ENCODE measurements at places on chromosomes 4 and X. TPM values are rescaled to one million over a fixed set of nuclear protein-coding genes. Genes with fewer than 3 reads are reported as not detected.

The EDNRA gene
- total RNA-seq = not detected

DNA sequence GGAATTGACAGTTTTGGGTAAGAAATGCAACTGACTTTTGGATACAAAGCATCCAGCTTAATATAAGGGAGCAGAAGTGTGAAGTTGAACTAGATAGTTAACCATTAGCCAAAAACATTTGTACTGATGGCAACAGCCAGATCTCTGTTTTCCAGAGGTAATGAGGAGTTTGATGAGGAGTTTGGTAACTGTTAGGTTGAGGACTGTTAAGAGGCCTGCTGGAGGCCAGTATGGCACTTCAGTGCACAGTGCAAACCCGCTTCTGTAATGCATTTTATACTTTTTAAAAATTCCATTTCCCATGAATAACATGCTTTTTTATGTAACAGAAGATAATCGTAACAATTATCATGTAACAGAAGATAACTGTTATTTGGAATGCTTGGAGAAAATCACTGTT lies 30.0 kb downstream of the CDKL5 start:
- DNase-seq = no peak

DNA sequence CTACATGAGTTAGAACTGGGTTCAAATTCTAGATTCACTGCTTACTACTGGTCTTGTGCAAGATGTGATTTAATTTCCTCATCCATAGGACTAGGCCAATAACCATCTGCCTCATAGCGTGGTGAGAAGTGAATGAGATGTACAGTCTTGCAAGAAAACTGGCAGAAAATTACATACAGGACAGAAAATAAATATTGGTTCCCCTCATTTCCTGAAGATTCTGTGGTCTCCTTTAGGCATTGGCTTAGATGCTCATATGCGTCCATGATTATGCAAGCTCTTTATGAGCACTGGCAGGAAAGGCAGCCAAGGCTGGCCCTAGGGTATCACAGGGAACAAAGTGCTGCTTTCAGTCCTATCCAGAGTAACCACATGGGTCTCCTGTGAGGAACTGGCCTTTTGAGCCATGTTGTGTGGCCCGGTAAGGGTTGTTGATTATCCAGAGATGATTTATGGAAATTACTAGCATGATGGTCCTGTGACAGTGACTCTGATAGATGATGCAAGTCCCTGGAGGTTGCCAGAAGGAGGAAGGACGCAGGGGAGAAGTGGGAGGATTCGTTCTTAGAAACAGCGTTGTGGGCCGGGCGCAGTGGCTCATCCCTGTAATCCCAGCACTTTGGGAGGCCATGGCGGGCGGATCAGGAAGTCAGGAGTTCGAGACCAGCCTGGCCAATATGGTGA lies 9.9 kb upstream of the MOB1B start:
- DNase-seq = no peak

The ADH1A gene
- total RNA-seq = not detected

- no peak for DNase-seq
These were observed 21.3 kb downstream of the ABCG2 start for GRCh38 chr4:88137112-88137511.

The HS6ST2 gene
- total RNA-seq = 0.89 TPM

- no peak for DNase-seq
These were observed 134.1 kb upstream of the GUCY1A1 start for GRCh38 chr4:155532373-155533085.

- no peak for DNase-seq
These were observed 56.7 kb downstream of the CCKAR start for GRCh38 chr4:26433556-26433955.

The CXCL9 gene
- 13.0 TPM for total RNA-seq

The COL25A1 gene
- not detected for total RNA-seq

- DNase-seq = no peak
These were observed 11.1 kb downstream of the UBE2NL start for GRCh38 chrX:143894938-143895337.

DNA sequence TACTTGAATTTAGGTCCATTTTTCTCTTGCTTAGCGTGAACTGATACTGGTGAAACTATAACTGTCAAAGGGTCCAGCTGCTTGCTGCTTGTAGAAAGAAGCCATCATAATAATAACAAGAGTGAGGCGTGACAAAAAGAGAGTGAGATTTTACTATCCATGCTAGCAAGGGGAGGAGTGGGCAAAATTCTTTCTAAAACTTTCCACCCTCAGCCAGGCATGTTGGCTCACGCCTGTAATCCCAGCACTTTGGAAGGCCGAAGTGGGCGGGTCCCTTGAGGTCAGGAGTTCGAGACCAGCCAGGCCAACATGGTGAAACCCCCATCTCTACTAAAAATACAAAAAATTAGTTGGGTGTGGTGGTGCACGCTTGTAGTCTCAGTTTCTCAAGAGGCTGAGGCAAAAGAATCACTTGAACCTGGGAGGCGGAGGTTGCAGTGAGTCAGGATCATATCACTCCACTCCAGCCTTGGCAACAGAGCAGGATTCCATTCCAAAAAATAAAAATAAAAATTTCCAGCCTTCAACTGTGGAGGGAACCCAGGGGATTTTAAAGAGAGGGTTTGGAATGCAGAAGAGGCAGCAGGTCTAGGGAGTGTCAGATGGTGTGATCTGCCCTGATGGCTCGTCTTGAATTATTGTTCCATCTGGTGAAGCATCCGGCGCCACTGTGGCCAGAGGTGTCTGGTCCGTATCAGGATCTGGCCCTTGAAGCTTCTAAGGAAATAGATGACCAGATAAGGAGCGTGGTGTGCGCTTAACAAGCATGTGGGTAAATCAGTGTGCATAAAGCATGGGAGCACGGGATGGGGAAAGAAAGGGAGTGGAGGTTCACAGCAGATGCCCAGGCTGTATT lies 51.8 kb downstream of the LRP2BP start:
- no peak for DNase-seq

- peak; percentile 44 for DNase-seq
These were observed 531 bp downstream of the RUFY3 start for GRCh38 chr4:70722199-70722791.

The GAGE12D gene
- total RNA-seq = not detected
